ENCODE measurements at places on chromosomes 4 and X. TPM values are rescaled to one million over a fixed set of nuclear protein-coding genes. Genes with fewer than 3 reads are reported as not detected.

The STAP1 gene
- not detected for total RNA-seq

DNA sequence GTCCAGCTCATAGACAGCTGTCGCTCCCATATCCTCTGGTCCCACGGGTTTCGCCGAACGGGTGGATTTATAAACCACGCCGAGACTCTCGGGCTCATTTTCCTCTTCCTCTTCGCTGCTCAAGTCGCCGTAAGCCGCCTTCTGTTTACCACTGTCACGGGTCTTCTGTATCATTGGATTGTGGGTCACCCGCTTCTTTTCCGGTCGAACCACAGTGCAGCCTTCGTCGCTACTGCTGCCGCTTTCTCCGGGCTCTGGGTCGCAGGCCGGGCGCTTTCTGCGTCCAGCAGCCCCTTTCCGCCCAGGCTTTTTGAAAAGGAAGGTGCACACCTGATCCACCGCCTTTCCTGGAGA, 311 bp downstream of the RNF113A start:
- DNase-seq = no peak

DNA sequence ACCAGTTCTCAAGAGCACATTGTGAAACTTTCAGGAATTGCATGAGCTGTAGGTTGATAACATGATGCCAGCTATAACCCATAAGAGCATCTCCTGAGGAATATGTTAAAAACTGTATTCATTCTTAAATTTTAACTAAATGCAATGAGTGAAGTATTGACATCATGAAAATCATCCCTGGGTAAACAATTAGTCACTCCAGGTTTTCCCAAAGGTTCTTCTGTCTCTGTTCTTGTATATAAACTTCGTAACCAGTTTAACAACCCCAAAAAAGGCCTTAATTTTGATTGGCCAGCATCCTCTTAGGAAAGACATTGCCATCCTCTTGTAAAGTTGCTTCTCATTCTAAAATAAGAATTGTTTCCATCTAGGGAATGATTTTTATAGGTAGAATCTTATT, 80.4 kb downstream of the TET2 start:
- no peak for DNase-seq

DNA sequence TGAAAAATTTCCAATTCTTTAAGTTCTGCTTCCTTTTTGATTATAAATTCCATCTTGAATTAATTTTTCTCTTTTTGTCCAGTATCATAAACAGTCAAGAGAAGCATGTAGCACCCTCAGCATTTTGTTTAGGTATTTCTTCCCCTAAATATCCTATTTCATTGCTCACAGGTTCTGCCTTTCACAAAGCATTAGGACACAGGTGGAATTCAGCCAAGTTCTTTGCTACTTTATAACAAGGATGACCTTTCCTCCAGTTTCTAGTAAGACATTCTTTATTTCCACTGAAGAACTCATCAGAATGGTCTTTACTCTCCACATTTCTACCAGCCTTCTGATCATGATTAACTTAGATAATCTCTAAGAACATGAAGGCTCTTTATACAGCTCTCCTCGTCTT, 7.4 kb downstream of the SLC9B1 start:
- no peak for DNase-seq

GRCh38 chr4:146638786-146639505, at the start of gene POU4F2:
POU4F2 (plus strand) TSS chr4:146638893; CDS start chr4:146639141, 248 bp downstream.
- DNase-seq = no peak

Data from thyroid gland (tissue), 4 donors.